ENCODE measurements at places on chromosomes 7 and 10. TPM values are rescaled to one million over a fixed set of nuclear protein-coding genes. Genes with fewer than 3 reads are reported as not detected.

GRCh38 chr7:99694912-99695304 lies 15.1 kb upstream of the CYP3A5 start:
- no peak for DNase-seq

- DNase-seq = no peak
Measured at GRCh38 chr7:76009672-76010600, 15.5 kb upstream of the TMEM120A start.

GRCh38 chr7:135960709-135961451 lies 16.3 kb downstream of the MTPN start:
- DNase-seq = no peak

DNA sequence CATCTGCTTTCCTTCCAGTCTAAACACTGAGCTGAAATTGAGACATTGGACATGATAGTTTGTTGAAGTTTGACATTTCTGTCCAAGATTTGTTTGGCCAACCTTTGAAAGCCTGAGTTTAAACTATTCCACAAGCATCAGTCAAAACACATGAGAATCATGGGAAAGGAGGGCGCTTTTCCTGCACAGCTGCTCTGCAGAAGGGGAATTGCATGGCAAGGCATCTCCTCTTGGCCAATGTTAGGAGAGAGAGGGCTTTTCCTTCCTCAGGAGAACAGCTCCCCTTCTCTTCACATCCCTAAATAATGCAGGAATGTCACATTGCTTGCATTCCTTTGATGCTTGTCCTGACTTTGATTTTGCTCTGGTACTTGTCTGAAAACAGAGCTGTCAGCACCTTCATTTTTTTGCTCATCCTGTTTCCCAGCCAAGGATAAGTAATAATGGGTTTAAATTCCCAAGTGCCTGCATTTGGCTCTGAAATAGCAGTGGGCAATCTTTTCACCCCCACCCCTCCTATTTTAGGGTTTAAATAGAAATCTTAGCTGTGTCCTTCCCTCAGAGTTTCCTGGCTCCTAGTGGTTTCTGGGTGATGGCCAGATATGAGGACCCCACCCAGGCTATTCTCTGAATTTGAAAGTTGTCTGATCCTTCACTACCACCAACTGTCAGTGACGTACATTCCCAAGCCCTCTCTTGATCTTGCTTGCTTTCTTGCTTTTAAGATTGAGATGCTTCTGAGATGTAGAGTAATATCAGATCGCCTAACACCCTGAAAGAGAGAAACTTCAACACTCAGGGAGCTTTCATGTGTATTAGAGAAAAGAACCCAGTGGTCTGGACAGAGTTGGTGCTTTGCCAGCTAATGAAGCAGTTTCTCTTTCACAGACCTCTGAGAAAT lies 75.2 kb upstream of the NPVF start:
- peak; percentile 12 for DNase-seq

GRCh38 chr10:21261842-21262294 lies 263.6 kb downstream of the SKIDA1 start:
- no peak for DNase-seq

DNA sequence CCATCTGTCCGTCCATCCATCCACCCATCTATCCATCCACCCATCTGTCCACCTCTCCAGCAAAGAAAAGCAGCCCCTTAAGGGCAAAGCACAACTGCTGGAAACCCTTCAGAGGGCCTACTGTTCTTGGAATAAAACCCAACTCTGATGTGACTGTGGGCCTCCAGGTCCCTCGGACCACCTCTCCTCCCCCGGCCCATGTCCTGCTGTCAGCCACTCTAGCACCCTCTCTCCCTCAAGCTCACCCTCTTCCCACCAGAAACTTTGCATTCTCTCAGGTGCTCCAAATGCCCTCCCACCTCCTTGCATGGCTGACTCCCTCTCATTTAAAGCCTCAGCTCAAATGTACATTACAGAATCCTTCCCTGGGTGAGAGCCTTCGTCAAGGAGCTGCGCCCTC lies 110.3 kb downstream of the ARHGAP22 start:
- no peak for DNase-seq

DNA sequence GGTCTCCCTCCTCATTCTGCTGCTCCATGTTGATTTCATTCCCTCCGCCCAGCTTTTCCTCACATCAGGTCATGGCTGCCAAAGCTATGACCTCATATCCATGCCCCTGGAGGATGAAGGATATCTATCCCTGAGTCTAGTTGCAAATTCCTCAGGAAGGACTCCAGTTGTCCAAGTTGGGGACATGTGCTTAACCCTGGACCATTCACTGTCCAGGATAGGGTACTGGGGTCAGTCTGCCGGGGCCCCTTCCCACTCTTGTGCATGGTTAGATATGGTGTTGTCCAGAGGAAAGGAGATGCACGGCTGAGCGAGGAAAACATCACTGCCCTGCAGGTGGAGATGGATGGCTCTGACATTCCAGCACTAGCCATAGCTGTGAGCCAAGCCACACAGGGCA lies 51.9 kb upstream of the COMTD1 start:
- DNase-seq = no peak

- DNase-seq = no peak
Measured at GRCh38 chr10:6204341-6205191, 1.8 kb downstream of the PFKFB3 start.

- no peak for DNase-seq
Measured at GRCh38 chr10:63825111-63825510, 303.9 kb downstream of the REEP3 start.

DNA sequence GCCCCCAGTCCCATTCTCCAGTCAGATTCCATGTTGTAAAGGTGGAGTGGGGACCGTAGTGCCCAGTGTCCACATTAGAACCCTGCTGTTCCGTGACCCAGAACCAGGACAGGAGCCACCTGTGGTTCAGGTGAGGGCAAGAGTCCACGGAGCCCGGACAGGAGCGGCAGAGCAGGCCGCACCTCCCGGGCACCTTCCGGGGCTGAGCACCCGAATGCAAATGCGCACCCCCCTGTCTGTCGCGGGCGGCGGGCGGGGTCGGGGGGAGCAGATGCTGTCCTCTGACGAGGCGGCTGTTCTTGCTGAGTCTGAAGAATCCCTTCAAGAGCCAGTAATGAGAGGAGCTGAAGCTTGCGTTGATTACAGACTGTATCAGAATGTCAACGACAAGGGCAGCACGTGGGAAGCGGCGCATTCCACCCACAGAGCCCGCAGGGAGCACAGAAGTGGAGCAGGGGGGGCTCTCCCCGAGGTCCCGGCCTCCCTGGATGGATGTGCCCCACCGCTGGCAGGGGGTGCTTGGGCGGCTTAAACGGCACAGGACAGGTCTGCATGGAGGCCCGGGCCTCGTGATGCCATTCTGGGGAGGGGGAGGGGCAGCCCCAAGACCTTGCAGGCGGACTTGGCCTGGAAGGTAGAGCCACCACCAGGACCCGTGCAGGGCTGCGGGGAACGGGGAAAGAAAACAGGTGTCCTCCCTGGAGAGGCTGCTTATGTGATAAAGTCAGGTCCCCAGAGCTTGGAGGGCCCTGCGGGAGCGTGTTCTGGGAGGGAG lies 407.5 kb upstream of the RNF32 start:
- no peak for DNase-seq

DNA sequence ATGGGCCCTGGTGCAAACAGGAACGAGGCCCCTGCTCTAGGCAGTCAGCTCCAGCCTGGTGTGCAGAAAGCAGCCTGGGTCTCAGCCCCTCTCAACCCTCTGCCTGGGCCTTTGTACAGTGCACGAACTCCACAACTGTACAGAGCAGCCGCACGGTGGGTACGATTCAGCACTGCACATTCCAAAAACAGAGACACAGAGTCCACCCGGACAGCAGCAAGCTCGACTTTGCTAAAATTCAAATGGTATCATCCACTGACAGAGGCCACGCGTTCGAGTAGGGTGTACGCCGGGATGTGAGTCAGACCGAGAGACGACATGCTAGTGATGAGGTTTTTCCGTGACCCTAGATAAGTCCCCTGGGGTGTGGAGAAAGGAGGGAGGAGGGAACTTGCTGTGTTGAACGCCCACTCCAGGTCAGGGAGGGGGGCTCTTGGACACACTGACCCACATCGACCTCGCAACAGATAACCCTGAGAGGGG lies 65.6 kb upstream of the PDGFA start:
- DNase-seq = no peak

GRCh38 chr10:32955790-32956189 lies 2.2 kb downstream of the ITGB1 start:
- DNase-seq = no peak

GRCh38 chr10:110944792-110945396 lies 25.5 kb downstream of the SHOC2 start:
- DNase-seq = no peak

DNA sequence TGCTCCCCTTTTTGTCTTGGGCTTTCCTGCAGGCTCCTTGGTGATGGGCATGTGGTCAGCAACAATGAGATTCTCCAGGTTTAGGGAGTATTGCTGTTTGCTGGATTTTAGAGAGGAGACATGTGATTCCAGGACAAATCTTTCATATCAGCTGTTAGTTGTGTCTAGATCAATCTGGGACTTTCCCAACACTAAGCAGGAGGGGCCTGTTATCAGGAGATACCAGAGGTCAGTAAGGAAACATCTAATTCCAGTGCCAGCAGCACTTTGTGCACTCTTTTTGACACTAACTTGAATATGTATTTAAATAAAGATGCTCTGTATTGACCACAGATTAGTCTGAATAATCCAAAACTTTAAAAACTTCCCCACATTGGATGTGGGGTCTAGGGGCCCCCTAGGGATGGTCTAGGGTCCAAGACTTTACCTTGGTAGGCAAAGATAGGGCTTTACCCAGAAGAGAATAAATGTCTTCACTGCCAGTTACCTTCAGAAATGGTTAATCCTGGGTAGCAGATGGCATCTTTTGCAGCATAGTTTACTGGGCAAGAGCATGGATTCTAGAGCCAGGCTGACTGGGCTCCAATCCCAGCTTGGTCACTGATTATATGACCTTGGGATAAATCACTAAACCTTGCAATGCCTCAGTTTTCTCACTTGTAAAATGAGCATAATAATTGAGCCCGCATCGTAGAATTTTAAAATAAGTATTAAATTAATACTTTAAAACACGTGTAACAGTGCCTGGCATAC lies 6.4 kb upstream of the FIGNL1 start:
- no peak for DNase-seq

- no peak for DNase-seq
Measured at GRCh38 chr7:17951742-17952254, 11.5 kb upstream of the SNX13 start.

- no peak for DNase-seq
Measured at GRCh38 chr10:71094712-71095390, 117.5 kb upstream of the UNC5B start.

DNA sequence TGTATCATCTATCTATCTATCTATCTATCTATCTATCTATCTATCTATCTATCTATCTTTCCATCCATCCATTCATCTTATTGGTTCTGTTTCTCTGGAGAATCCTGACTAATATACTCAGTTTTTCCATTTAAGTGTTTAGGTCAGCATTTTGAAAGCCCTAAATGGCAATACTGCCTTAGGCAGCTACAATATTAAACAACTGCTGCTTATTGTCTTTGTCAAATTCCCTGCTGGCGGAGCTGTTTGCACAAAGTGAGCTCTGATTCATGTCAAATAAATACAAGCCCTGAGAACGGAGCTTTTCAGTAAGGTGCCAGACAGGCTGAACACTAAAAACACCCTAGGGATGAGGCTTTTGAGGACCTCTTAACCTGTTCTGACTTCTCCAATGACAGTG lies 7.1 kb upstream of the KLHL7 start:
- no peak for DNase-seq

DNA sequence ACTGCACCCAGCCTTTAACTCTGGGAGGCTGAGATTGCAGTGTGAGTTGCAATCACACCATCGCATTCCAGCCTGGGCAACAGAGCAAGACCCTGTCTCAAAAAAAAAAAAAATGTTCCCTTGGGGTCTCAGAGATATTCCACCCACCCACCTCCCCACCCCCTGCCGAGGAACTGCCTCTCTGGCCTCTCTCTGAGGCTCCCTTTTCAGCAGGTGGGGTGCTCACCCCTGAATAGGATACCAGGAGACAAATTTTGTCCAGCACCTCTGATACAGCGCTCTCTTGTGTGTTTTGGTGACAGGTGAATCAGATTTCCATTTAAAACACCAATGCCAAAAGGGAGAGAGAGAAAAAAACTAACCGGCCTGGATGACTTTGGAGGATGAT lies 92.6 kb upstream of the KIF5B start:
- DNase-seq = no peak

DNA sequence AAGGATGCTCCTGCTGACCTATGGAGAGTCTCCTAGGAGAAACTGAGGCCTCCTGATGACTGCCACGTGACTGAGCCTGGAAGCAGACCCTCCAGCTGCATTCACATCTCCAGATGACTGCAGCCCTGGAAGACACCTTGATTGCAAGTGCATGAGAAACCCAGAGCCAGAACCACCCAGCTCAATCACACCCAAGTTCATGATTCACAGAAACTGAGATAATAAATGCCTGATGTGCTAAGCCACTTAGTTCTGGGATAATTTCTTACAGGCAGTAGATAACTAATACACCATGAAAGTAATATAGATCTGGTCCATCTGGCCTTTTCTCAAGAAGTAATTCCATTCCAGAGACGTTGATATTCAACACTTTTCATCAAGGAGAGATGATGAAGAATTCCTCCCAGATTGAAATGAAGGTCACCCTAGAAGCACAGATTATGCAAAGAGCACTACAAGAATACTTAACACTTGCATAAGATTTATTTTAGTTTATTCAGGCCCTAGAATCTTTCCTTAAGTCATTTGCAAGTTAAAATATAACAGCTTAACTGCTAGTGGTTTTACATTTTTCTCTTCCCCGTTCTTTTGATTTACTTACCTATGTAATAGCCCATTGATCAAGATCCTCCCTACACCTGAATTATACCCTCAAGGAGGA lies 208.2 kb upstream of the INHBA start:
- DNase-seq = no peak

GRCh38 chr7:91185771-91186170 lies 78.5 kb upstream of the FZD1 start:
- no peak for DNase-seq

TAF3 gene
- polyA plus RNA-seq = 11.3 TPM

GPR158 gene
- polyA plus RNA-seq = 0.52 TPM

TAS2R3 gene
- 1.8 TPM for polyA plus RNA-seq

LRRC4 gene
- polyA plus RNA-seq = 7.7 TPM

CALHM1 gene
- 0.14 TPM for polyA plus RNA-seq

GPER1 gene
- polyA plus RNA-seq = 6.9 TPM

HOXA3 gene
- polyA plus RNA-seq = 39.5 TPM

THNSL1 gene
- polyA plus RNA-seq = 16.3 TPM

ANXA8 gene
- polyA plus RNA-seq = 0.24 TPM

MALRD1 gene
- 2.3 TPM for polyA plus RNA-seq

GARIN1A gene
- 5.7 TPM for polyA plus RNA-seq

GATA3 gene
- polyA plus RNA-seq = 118 TPM

All from renal pelvis (tissue), 12 donors.